ENCODE measurements at places on chromosomes 16 and 17.

DNA sequence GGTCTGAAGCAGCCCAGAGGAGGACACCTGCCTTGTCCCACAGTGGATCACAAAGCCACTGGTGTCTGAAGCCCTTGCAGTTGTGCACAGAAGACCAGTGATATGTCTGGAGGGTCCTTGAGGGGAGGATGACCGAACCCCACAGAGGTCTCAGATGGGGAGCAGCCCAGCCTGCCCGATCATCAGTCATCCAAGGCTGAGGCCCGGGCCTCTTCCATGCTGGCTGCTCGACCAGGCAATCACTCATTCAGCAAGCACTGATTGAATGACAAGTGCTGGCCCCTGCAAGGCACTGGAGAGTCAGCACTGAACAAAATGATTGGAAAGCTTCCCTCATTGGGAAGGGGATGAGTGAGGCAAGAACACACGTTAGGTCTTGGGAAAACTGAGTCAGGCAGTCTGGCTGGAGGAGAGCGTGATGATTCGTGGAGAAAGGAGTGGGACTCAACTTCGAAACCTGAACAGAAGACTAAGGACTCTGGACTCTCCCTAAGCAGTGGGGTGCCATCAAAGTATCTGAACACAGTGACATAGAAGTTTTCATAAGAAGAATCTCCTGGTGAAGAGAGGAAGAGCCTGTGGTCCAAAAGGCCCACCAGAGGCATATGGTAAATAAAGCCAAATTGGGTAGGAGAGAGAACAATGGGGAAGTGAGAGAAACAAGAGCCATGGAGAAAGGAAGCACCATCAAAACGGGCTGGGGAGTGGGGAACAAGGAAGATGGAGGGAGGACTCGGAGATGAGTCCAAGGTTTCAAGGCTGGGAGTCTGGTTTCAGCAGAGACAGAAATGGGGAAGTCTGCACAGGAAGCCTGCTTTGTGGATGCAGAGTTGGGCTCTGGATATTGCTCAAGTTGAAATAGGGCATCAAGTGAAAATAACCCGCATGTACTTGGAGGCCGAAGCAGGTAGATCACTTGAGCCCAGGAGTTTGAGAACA, 10.2 kb downstream of the PIK3R5 start:
- no peak for DNase-seq

- peak; percentile 97 for DNase-seq
Measured at GRCh38 chr17:76671123-76671911, 27.8 kb upstream of the ST6GALNAC1 start.

DNA sequence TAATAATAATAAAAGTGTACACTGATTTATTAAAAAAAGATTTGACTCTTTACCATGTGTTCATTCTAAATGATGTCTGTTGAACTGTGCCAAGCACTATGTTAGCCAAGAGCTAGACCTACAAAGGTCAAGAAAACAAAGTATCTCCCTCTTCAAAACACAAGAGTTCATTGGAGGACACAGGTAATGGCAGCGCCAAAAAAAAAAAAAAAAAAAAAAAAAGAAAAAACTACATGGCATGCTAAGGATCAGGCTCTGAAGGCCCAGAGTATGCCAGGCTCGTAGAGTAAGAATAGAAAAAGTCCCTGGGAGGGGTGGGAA, 35.2 kb downstream of the CYTH1 start:
- no peak for DNase-seq

DNA sequence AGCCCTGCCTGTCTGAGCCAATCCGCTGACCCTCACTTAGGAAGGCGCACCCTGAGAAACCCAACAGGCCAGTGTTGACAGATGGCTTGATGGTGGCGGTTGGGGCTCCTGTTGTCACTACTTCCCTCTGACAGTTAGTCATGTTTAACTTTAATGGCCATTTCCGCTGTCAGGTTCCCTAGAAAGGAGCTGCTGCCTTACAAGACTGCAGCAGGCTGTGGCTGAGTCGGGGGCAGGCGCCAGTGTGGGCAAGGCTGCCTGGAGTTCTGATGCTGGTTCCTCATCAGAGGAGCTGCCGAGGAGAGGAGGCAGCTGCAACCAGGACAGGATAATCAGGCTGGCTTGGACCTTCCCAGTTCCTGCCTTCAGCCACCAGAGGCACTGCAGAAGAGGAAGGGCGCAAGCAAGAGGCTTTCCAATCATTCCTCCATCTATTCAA, 223.2 kb upstream of the DYNLRB2 start:
- DNase-seq = peak; percentile 13

GRCh38 chr17:57485566-57485865, 229.2 kb downstream of the MSI2 start:
- DNase-seq = no peak

GRCh38 chr17:59534583-59534982, 30.8 kb upstream of the DHX40 start:
- no peak for DNase-seq

DNA sequence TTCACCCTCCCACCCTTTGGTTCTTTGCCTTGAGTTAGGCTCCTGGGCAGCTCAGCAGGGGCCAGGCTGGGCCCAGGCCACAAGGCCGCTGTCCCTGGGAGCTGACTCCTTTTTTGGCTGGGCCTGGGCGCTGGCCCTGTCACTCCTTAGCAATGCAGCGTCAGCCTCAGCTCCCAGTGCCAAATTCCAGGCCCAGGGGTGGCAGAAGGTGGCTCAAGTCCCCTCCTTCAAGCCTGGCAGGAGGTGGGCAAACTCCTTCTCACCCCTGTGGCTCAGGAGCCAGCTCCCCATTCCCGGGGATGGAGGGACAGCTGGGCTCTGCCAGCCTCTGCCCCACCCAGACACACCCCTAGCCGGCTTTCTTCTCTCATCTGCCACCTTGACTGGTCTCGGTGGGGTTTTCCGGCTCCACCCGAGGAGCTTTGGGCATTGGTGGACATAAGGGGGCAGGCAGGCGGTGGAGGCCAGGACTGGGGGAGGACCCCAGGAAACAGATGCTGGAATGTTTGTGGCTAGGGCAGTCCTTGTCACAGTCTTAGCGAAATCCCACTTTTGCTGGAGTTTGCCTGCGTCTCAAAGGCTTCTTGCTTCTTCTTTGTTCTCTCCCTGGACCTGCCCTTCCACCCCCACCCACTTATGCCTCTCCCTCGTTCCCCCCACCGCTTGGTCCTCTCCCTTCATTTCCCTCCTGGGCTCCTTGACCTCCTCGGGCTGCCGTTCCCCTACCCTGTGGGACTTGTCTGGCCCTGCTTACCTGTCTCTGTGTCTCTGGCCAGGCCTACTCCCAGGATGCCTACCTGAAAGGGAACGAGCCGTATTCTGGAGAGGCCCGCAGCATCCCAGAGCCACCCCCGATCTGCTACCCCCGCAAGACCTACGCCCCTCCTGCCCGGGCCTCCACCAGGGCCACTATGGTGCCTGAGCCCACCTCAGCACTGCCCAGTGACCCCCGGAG, 37.4 kb downstream of the ARHGAP23 start:
- DNase-seq = peak; percentile 20

- no peak for DNase-seq
Measured at GRCh38 chr17:17149520-17150447, 56.3 kb downstream of the PLD6 start.
